ENCODE measurements at places on chromosomes 11 and 22. TPM values are rescaled to one million over a fixed set of nuclear protein-coding genes. Genes with fewer than 3 reads are reported as not detected.

The SUSD2 gene
- 17.5 TPM for polyA plus RNA-seq

DNA sequence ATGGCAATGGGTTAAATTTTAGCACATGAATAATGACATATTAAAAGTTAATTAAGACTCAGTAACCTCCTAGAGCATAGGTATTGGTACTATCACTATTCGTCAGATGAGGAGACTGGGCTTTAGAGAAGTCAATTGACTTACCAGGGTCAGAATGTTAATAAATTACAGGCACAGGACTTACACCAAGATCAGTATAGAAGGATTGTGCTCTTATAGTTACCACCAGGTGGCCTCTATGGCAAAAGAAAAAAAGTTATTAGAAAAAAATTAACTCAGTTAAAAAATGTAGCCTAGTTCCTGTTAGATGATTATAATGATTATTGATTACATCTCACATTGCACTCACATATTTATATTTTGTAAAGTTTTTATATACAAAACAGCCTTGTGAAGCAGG, 1163.7 kb downstream of the FAM181B start:
- no peak for DNase-seq

DNA sequence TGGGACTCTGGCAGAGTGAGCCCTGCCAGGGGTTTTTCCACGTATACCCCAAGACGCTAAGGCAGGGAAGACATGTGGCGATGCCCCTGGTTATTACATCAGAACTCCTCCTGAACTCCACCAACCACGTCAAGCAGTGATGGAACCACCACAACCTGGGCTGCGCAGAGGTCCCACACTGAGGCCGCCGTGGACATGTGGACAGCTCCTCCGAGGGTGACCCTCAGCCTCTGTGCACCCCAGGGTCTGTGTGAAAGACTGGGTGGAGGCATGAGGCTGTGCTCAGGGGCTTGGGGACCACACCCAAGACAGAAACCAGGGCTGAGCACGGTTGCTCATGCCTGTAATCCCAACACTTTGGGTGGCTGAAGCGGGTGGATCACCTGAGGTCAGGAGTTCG, 52.2 kb downstream of the TRMU start:
- no peak for DNase-seq

DNA sequence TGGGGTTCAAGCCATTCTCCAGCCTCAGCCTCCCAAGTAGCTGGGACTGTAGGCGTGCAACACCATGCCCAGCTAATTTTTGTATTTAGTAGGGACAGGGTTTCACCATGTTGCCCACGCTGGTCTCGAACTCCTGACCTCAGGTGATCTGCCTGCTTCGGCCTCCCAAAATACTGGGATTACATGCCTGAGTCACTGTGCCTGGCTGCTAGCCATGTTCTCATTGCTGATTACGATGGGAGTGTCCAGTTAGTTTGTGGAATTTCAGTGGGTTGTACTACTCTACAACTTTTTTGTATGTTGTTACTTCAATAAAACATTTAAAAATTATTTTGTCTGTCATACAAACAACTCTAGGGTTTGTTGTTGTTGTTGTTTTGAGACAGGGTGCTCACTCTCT, 4.8 kb upstream of the VPS11 start:
- DNase-seq = no peak

GRCh38 chr11:4459500-4459899, 10.4 kb downstream of the OR52K2 start:
- DNase-seq = no peak

Data from renal pelvis (tissue), 12 donors.